ENCODE measurements at places on chromosomes 6 and 20.

- no peak for DNase-seq
Measured at GRCh38 chr6:111871207-111871606, 2.0 kb downstream of the FYN start.

DNA sequence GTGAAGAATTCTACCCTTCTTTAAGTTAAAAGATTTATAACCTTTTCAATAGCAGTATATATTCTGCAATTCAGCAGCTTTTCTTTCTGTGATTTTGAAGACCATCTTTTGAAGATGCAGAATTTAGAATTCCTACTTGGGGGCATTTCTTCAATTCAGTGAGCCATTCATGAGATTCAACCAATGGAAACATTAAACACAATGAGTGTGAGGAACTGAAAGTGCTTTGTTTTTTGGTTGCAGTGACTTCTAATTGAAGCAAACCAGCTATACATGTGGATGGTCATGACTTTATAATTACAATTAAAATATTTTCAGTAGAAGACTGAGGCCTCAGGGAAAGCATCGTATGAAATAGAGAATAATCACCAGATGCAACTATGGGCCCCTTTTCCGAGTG is 108.3 kb downstream of the CARMIL1 start:
- no peak for DNase-seq

- DNase-seq, result no peak
Measured at GRCh38 chr6:55922406-55922805, 47.0 kb upstream of the BMP5 start.

GRCh38 chr20:38166703-38167233 is 1.7 kb upstream of the TGM2 start:
- DNase-seq, result no peak

GRCh38 chr20:24771542-24772061 is 177.5 kb upstream of the CST7 start:
- DNase-seq, result no peak

GRCh38 chr6:16136621-16137450 is 8.0 kb downstream of the MYLIP start:
- DNase-seq, result peak; percentile 57

- no peak for DNase-seq
Measured at GRCh38 chr6:96683819-96684528, 121.0 kb downstream of the FHL5 start.

DNA sequence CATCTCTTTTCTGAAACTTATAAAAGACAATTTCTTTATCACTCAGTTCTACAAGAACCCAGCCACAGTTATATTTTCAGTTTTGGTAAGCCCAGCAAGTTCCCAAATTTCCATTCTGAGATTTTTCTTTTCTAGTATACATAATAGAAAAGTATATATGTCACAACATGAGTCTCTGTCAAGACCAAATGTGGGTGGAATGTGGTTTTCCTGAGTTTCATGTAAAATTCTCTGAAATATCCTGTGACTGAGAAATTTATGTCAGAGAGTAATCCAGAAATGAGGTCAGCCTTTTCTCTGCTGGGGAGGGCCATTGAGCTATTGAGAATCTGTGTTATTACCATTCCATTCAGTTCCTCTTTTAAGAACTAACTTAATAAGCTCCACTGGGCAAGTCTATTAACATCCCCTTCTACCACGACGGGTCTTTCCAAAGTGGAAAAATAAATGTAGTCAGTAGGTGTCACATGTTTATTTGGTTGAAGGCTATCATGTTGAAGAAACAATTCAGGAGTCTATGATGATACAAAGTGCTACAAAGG is 100.7 kb upstream of the HMGN3 start:
- no peak for DNase-seq

- DNase-seq, result no peak
Measured at GRCh38 chr6:64990652-64991304, 716.2 kb downstream of the EYS start.

GRCh38 chr6:115583290-115583689 is 477.4 kb downstream of the FRK start:
- no peak for DNase-seq

DNA sequence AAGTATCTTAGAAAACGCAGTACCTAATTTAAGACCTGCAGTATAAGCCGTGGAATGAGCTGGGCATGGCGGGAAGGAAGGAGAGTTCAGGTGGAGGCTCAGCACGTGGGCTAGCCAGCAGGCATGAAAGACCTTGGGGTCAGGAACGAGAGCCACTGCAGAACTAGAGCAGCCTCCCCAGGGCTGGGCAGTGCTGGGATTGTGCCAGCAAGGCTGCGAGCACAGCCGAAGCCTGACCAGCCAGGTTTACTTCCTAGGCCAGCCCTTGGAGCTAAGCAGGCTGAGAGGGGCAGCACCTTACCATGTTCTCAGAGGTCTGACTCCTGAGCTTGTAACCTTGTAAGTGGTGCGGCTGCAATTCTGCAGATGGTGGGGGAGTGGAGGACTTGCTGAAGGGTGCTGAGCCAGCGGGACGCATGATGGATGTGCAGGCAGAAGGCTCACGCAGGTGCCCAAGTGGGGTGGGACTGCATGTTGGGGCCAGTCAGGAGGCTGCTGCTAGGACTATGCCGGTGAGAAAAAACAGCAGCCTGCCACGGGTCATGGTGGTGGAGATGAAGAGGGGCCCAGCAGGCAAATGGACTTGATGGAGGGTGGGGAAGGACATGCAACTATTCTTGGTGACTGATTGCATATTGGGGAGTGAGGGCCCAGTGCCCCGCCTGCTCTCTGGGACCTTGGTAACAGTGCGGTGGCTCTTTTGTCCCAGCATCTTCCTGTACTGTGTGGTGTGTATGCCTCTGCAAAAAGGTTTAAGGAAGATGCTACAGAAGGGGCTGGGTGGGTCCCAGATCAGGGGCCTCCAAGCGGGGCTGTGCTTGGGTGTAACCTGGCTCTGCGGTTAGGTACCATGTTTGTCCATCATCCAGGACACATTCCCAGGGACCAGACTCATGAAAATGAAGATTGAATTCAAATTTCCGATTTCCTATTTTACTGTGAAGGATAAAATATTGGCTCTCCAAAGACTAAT is 37.6 kb upstream of the IRF4 start:
- no peak for DNase-seq

DNA sequence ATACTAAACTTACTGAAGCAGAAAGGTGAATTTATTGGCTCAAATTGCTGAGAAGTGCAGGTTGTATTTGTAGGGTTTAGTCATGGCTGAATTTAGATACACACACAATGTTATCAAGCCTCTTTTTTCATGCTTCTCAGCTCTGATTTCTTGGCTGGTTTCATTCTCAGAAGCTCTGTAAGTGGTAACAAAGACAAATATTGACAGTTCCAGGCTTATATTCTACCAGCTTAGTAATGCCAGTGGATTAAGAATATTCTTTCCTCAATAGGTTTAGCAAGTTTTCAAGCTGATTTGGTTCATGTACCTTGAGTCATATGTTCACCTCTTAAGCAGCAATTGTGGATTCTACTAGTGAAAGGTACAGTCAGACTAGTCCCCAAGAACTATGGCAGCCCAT is 52.1 kb upstream of the PKIB start:
- no peak for DNase-seq

DNA sequence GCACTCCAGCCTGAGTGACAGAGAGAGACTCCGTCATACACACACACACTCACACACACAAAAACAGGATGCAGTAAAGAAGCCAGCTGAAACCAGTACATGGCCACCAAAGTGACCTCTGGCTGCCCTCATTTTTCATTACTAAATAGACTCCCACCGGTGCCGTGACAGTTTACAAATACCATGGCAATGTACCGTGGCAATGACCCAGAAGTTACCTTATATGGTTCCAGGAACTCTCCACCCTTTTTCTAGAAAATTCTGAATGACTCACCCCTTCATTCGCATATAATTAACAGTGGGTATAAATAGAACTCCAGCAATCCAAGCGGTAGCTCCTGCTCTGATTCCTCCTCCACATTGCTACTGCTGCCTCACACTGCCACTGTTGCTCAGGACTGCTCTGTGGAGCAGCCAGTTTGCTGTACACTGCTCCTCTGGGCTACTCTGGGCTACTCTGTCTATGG is 57.7 kb downstream of the SNX5 start:
- peak; percentile 89 for DNase-seq

DNA sequence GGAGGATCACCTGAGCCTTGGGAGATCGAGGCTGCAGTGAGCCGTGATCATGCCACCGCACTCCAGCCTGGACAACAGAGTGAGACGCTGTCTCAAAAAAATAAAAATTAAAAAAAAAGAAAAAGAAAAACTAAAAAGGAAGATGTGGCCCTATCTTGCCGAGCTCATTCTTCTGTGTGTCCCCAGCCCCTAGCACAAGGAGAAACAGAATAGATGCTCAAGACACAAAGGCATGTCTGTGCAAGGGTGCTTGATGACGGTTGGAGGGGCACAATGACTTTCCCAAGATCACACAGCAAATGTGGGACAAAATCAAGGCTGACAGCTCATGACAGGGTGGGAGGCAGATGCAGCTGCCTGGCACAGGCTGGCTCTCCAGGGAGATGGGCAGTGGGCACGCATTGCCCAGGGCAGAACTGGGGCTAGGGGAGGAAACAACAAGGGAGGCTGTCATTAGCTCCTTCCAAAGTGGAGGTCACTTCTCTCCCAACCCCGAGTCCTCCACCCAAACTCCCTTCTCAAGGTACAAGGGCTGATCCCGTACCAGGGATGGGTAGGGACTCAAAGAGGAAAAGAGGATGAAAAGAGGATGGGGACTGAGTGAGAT is 775 bp upstream of the NRSN2 start:
- no peak for DNase-seq

DNA sequence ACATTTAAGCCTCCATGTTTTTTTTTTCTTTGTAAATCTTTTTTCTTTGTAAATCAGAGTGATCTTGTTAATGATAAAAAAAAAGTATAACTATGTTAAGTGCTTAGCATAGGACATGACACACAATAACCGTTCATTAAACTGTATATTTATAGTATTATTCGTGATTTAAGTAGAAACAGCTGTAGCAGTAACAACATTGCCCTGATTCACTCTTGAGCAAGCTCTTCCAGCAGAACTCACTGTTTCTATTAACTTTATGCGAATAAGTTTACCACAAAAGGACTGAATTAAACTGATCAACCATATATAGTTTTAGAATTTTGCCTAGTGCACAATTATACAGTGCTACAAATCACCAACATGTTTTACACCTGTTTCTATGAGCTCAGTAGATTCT is 1338.0 kb upstream of the EYS start:
- DNase-seq, result no peak

GRCh38 chr6:152356662-152357061 is 280.5 kb downstream of the SYNE1 start:
- no peak for DNase-seq

- no peak for DNase-seq
Measured at GRCh38 chr6:39681674-39682121, 43.5 kb downstream of the KIF6 start.

GRCh38 chr6:154821099-154821498 is 87.9 kb downstream of the SCAF8 start:
- no peak for DNase-seq

DNA sequence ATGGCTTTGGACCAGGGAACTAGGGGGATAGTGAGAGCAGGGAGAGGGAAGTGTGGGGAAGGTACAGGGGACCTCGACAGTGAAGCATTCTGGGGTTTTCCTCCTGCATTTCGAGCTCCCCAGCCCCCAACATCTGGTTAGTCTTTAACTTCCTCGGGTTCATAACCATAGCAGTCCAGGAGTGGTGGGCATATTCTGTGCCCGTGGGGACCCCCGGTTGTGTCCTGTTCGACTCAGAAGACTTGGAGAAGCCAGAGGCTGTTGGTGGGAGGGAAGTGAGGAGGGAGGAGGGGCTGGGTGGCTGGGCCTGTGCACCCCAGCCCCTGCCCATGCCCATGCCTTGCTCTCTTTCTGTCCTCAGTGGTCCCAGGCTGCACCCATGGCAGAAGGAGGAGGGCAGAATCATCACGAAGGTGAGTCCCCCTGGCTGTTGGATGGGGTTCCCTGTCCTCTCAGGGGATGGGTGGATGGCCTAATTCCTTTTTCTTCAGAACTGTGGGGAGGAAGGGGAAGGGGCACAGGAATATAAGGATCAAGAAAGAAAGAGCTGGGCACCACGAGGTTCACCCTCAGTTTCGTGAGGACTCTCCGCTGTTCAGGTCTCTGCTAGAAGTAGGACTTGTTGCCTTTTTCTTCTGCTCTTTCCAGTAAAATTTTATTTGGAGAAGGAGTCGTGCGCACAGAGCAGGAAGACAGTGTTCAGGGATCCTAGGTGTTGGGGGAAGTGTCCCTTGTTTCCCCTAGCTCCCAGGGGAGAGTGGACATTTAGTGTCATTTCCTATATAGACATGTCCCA is 4.2 kb downstream of the VEGFA start:
- no peak for DNase-seq

DNA sequence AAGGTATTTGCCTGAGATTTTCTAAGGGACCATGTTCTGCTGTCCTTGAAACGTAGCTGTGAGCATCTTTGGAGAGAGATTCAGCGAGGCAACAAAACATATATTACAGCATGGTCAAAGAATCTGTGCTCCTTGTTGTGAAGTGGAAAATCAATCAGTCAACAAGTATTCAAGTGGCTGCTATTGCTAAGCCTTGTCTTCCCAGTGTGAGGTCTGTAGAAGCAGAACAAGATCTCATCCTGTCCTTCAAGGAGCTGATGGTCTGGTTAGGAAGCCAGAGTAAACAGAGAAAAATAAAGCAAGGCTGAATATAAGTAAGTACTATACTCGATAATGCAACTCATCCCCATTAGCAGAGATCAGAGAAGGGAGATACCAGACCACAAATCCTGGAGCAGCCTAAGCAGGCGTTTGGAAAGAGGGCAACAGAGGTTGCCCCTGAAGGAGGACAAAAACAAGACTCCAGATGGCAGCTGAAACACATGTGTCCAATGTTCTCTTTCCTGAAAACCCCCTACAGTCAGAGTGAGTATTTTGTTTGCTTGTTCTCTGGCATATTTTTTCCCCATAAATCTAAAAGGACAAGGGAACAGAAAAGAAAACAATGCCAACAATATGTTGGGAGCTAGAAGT is 392.0 kb downstream of the SYNE1 start:
- no peak for DNase-seq

- DNase-seq, result no peak
Measured at GRCh38 chr6:133964052-133964451, 11.0 kb downstream of the TBPL1 start.

DNA sequence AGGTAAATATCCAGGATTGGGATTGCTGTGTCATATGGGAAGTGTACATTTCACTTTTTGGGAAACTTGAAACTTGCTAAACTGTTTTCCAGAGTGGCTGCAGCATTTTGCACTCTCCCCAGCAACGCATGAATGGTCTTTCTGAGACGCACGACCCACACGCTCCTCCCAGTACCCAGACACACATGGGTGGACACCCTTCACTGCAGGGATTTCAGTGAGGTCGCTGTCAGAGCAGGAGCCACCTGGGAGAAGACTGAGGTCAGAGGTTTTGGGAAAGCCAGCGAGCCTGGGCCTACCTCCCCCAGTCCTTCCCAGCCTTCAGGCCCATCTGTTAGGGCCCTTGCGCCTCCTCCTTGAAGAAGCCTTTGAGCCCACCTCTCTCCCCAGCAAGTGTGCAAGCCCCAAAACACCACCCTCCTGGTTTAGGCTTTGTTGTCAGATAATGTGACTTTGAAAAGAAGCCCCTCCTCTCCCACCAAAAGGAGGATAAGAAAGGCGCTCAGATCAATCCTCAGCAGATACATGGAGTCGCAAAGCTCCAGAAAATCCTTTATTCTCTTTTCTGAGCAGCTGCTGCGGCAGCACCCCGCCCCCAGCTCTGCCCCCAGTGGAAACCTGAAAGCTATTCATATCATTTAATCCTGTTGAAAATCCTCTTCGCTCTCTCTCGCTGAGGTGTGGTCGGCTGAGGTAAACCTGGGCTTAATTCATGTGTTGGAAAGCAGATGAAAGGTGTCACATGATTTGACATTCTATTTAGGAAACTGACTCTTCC is 12.7 kb upstream of the JAG1 start:
- DNase-seq, result no peak
